ENCODE measurements at places on chromosomes 3 and 15. TPM values are rescaled to one million over a fixed set of nuclear protein-coding genes. Genes with fewer than 3 reads are reported as not detected.

The NCEH1 gene
- total RNA-seq: 44.1 TPM

The SCN11A gene
- 0.31 TPM for total RNA-seq

The SLC27A2 gene
- total RNA-seq: 8.8 TPM

The PRKCD gene
- 22.6 TPM for total RNA-seq

The ALDH1A2 gene
- 29.4 TPM for total RNA-seq

The HTR3E gene
- total RNA-seq: not detected

The AP4E1 gene
- 7.7 TPM for total RNA-seq

The EPHA3 gene
- 2.8 TPM for total RNA-seq

The CHL1 gene
- total RNA-seq: 18.7 TPM

The CHRM5 gene
- not detected for total RNA-seq

The GP9 gene
- not detected for total RNA-seq

The OXSR1 gene
- total RNA-seq: 51.7 TPM

The STAC gene
- 0.75 TPM for total RNA-seq

The SLC30A4 gene
- 8.0 TPM for total RNA-seq

The UPK1B gene
- 7.4 TPM for total RNA-seq

The EIF4E3 gene
- 31.7 TPM for total RNA-seq

The CYP1A2 gene
- not detected for total RNA-seq

The ITIH1 gene
- not detected for total RNA-seq

The TMEM158 gene
- 3.9 TPM for total RNA-seq

The CCDC51 gene
- total RNA-seq: 12.5 TPM

The SH2D7 gene
- not detected for total RNA-seq

The SCAMP5 gene
- 4.6 TPM for total RNA-seq

The FBLN2 gene
- total RNA-seq: 188 TPM

The SGO1 gene
- not detected for total RNA-seq

The ZNF860 gene
- 0.95 TPM for total RNA-seq

The TMEM207 gene
- total RNA-seq: not detected

The ECT2 gene
- 7.0 TPM for total RNA-seq

The PIAS1 gene
- 38.1 TPM for total RNA-seq

The ITIH4 gene
- 1.2 TPM for total RNA-seq

The AHSG gene
- not detected for total RNA-seq

The FRMD5 gene
- not detected for total RNA-seq

The GRAMD2A gene
- not detected for total RNA-seq

The CAPN3 gene
- total RNA-seq: 25.4 TPM

The DISP2 gene
- 1.1 TPM for total RNA-seq

The CELSR3 gene
- total RNA-seq: 2.2 TPM

The DCLK3 gene
- total RNA-seq: not detected

The EDEM1 gene
- total RNA-seq: 58.6 TPM

The CYP8B1 gene
- total RNA-seq: 0.36 TPM

The PML gene
- total RNA-seq: 172 TPM

The GOLGA6D gene
- total RNA-seq: not detected

The FES gene
- total RNA-seq: 61.3 TPM

The SLC35G2 gene
- 9.1 TPM for total RNA-seq

The CTDSPL gene
- total RNA-seq: 28.3 TPM

The MORC1 gene
- total RNA-seq: not detected

The ZKSCAN7 gene
- total RNA-seq: 3.5 TPM

The C3orf20 gene
- 0.12 TPM for total RNA-seq

The NCBP2 gene
- 41.8 TPM for total RNA-seq

The ASTE1 gene
- total RNA-seq: 7.6 TPM

The DTWD1 gene
- 10.6 TPM for total RNA-seq

The CISH gene
- 20.7 TPM for total RNA-seq

The DPPA2 gene
- total RNA-seq: not detected

The MRPS25 gene
- total RNA-seq: 31.3 TPM

The ADGRG7 gene
- total RNA-seq: not detected

The NRROS gene
- 18.2 TPM for total RNA-seq

The EPB42 gene
- 1.4 TPM for total RNA-seq

The TICRR gene
- total RNA-seq: 0.09 TPM

All from omental fat pad (tissue), 4 donors.